ENCODE measurements at places on chromosomes 4 and X.
A peak's percentile ranks its signal among the peaks of the same experiment; 100 is the strongest.

DNA sequence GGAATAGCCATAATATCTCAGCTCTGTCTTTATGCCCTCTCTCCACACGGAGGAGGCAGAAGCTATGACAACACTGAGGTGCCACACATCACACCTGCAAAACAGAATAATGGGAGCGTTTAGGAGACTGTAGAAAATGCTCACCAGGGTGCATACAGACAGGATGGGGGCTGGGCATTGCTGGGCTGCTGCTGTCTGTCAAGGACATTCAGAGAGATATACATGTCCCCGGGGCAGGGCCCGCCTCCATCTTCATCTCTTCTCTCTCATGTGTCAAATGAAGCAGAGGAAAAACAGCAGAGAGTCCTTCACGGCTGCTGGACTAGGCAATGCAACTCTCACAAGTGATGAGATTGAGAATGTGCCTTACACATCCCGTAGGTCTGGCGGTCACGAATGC lies 65.3 kb upstream of the DHRSX start:
- no peak for DNase-seq

GRCh38 chr4:187929024-187929423 lies 66.5 kb upstream of the ZFP42 start:
- no peak for DNase-seq

- no peak for DNase-seq
These were observed 54.5 kb downstream of the HTT start for GRCh38 chr4:3128976-3129375.

GRCh38 chr4:183349673-183350072 lies 27.4 kb upstream of the CLDN24 start:
- peak; percentile 93 for DNase-seq

- no peak for DNase-seq
These were observed 23.1 kb downstream of the ATP8A1 start for GRCh38 chr4:42633605-42634388.

DNA sequence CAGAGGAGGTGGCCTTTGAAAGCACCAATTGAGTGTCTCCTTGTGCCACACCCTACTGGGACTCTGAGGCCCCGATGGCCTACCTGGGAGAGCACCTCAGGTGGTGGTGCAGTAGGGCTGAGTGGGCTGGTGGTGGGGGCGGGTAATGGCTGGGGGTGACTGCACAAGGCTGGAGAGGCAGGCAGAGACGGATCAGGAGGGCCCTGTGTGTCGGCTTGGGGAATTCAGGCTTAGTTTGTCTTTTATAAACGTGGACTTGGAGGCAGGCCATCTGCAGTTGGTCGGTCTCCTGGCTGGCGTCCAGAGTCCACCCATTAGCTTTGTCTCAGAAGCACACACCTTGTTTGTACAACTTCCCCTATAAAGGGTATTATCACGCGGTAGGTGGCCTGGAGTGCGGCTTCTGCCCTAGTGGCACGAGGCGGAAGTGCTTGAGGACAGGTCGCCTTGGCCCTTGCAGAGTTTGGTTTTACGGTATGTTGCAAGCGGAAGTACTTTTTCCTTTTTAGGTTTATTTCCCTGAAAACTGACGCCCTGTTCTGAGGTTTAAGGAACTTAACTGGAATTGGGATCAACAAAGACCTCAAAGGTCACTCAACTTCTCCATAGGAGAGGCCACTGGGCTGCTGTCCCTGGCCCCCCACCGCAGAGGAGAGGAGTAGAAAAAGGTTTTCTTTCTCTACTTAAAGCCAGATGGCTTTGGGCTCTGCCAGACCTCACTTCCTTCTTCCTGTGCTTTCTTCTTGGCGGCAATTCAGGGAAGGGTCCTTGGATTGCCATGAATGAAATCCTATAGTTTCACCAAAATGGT lies 8.0 kb downstream of the TBC1D14 start:
- DNase-seq: no peak

DNA sequence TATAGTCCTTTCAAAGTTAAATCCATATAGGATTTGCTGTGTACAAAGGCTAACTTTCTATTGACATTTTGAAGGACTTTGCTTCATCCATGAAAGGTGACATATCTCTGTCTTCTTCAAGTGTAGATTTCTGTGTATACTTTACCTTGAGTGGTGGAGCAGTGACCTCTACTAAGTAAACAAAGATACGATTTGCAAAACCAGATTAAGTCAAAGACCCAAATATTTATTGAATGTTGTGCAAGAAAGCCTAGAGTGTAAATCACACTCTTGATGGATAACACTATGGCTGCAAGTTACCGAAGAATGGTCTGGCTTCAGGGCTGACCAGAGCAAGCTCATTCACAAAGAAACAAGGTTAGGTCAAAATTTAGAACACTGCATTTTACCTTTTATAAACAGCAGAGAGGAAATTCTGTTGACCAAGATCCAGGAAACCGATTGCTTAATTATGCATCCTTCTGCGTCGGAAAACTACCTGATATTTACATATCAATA lies 5.4 kb upstream of the FGG start:
- no peak for DNase-seq

- no peak for DNase-seq
These were observed 277.9 kb downstream of the KLHL13 start for GRCh38 chrX:117838581-117839331.

DNA sequence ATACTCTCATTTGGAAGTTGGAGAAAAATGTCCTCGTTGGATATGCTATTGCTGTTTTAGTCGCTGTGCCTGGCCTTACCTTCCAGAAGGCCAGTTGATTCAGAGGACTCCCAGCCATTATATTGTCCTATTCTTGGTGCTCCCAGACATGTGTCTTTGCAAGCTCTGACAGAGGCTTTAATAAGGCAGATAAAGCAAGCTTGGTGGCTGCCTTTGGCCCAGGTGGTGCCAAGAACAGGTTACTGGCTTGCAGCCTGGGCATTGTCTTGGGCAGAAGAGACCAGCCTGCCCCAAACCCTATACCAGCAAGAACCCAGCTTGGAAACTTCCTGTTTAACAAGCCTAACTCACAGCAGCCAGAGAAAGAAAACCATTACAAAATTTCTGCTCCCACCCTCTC lies 16.9 kb downstream of the RAI2 start:
- no peak for DNase-seq

GRCh38 chr4:76765473-76766183 lies 132.3 kb downstream of the SOWAHB start:
- peak; percentile 87 for DNase-seq

DNA sequence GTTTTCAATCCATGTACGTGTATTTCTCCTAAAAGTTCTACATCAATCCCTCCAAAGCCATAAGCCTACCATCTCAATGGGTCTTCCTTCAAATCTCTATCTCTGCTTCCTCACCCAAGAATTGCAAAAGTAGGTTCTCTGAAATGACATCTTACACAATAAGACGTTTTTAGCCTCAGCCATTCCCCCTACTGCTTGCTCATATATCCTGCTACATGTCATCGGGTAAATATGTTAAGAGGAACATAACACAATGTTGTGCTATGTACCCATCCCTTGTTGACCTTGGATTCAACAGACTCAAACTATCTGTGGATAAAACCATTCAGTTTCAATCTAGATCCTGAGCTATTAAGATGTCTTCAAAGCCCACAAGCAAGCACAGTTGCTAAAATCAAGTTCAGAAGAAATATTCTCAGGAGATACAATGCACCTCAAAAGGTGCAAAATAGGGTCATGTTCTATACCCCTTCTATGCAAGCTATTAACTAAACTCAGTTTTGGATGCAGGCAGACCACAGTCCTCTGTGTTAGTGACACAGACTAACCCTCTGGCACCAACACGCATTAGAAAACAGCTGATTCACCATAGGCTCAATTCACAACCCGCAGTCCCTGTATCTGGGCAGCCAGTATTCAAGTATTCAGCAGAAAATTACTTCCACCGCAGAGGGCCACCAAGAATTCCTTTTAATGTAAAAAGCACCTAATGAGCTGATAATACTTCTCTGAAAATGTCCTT lies 56.8 kb downstream of the CD99L2 start:
- DNase-seq: no peak

DNA sequence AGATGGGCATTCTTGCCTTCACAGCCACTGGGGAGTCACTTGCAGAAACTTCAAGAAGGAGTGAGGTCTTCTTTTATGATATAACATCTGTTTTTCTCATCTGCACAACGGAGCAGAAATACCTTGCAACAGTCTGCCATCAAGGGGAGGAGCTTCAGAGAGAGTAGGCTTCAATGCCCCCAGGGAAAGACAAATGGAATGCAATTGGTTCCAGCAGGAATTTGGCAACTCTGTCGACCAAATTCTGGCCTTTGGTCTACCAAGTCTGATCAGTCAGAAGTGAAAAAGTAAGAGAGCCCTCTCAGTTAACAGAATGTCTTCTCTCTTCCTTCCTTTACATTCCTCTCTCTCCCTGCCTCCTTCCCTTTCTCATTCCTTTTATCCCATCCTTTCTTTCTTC lies 229.3 kb downstream of the IDS start:
- no peak for DNase-seq

DNA sequence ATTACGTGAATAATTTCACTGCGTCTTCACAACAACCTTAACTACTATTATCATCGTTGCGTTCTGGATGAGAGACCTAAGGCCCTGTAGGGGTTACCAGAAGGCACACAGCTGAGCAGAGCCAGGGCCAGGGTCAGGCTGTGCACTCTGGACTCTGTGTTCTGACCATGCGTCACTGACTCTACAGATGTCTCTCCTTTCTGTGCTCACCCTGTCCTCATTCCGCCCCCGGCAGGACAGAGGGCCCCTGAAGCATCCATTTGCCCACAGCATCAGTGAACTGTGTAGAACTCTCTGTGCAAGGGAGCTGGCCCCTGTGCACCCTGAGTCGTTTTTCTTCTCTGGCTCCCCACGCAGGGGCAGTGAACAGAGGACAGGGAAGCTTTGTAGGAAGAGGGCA lies 21.3 kb downstream of the GPKOW start:
- DNase-seq: no peak

GRCh38 chr4:95165926-95166524 lies 382.7 kb downstream of the UNC5C start:
- DNase-seq: peak; percentile 23

GRCh38 chrX:16239211-16239610 lies 71.9 kb downstream of the MAGEB17 start:
- peak; percentile 46 for DNase-seq

DNA sequence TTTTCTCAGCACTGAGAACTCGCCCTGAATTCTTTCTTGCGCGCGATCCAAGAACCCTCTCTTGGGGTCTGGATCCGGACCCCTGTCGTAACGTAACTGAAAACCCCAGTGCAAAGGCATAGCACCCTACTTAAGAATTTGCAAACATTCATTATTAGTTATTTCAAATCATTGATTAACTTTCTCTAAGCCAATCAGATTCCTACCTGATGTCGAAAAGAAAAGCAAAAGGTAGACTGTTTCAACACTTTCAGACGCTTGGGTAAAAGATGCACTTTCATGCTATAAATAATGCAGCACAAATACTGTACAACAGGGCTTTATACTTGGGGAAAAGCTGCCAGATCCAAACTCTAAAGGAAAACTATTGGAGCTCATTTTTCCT lies 817 bp upstream of the WDR19 start:
- no peak for DNase-seq

DNA sequence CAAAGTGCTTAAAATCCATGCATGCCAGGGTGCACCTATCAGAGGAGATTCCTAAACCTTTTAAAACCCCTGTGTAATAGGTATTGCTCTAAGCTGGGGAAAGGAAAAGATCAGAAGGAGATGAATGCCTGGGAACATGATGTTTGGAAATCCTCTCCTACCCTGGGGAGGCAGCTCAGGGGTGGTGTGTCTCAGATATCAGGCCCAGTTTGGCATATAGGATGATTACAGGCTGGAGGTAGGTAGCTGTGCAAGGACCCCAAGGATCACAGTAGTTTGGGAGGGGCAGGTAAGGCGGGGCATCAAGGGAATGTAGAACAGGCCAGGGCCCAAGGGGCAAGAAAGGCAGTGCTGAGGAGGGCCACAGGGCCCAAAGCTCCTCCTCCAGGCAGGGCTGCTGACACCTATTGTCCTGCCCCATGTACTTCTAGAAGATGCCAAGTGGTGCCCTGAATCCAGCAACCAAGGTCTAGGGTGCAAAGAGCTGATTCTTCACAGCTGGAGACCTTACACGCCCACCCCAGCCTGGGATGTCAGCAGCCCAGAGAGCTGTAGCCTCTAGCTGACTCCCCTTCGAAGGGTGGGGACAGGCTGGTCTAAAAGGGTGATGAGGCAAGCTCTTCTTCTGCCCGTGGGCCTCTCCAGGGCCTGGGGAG lies 17.6 kb downstream of the SASH3 start:
- DNase-seq: no peak

GRCh38 chr4:154529728-154530519 lies 20.3 kb downstream of the PLRG1 start:
- DNase-seq: no peak

DNA sequence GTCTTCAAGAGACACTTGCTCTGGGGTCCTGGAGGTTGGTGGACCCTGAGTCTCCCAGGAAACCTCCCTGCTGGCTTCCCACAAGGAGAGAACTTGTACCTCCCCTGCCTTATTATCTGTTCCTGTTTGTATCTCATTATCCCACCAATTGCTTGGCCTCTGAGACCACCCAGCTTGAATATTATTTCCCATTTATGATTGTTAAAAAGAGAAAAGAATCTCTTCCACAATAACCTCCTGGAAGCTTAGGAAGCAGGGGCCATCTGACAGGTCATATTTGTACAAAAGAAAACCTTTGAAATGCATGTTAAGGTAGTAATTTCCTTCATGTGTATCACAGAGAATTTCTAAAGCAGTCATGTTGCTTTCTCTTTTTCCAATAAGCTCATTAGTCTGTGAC lies 239.5 kb downstream of the FBXW7 start:
- no peak for DNase-seq

DNA sequence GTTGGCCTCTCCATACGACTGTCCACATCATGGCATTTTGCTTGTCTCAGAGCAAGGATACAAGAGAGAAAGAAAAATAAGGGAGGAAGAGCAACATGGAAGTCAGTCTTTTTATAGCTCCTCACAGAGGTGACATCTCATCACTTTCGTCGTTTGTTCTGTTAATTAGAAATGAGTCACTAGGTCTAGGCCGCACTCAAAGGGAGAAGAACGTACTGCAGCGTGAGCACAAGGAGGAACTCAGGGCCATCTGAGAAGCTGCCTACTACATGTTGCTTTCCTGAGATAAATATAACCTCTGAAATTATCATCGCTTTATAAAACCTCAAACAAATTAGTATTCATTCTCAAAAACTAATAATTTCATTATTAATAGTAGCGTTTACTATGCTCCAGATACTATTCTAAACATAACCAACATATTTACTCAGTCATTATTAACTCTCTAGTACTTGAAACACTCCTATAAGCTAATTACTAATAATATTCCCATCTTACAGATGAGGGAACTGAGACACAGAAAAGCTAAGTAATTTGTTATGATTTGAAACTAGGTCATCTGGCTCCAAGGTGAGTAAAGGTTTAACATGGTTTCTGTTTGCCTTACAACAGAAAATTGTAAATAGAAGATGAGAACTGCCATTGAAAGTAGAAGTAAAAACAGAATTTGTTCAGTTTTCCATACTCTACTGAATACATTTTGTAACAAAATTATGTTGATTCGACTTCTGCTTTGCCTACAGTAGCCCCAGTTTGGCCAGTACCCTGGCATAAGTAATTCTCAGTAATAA lies 213.2 kb upstream of the UGT8 start:
- no peak for DNase-seq

- peak; percentile 71 for DNase-seq
These were observed 562.2 kb upstream of the SLIT2 start for GRCh38 chr4:19689511-19689910.
